ENCODE measurements at places on chromosomes 6 and 20. TPM values are rescaled to one million over a fixed set of nuclear protein-coding genes. Genes with fewer than 3 reads are reported as not detected.

DNA sequence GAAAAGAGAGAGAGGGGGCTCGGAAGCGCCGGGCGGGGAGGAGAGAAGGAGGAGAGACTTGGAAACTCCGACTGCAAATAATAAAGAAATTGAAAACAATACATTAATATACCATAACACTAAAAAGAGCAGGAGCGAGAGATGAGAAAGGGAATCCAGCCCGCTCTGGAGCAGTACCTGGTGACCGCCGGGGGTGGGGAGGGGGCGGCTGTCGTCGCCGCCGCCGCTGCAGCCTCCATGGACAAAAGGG is 338 bp downstream of the E2F3 start:
- DNase-seq = no peak
- H3K27ac ChIP-seq = peak overlapping the region; percentile 98
- no peaks in the 10 kb centered on the region for H3K27me3 ChIP-seq

- no peaks in the 10 kb centered on the region for H3K36me3 ChIP-seq
- H3K27me3 ChIP-seq = no peaks in the 10 kb centered on the region
- no peak for DNase-seq
- H3K27ac ChIP-seq = no peak overlapping the region
- no peak overlapping the region for H3K4me3 ChIP-seq
- no peaks in the 10 kb centered on the region for H3K4me1 ChIP-seq
These were observed 178.3 kb upstream of the LAMA2 start for GRCh38 chr6:128704601-128705000.

- no peaks in the 10 kb centered on the region for H3K36me3 ChIP-seq
- H3K27ac ChIP-seq = no peak overlapping the region
- no peak for DNase-seq
- peaks cover 3% of the 10 kb centered on the region for H3K27me3 ChIP-seq
- peaks cover 2% of the 10 kb centered on the region for H3K4me1 ChIP-seq
These were observed 263.9 kb downstream of the DLL1 start for GRCh38 chr6:170026751-170027646.

DNA sequence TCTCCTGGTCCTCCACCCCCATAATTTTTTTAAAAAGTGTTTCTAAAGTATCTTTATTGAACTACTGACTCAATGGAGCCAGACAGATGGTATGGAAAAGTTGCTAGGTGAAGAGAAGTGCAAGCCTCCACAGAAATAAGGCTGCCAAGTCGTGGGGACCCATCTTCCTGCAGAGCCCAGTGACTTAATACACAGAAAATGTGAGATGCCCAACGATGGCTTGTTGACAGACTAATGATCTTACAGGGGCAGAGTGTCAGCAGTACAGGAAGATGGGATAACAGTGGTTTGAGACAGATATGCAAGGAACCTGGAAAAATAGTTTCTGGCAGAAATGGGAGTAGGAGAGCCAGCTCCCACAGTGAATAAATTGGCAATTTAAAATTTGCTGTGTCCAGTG is 43.3 kb downstream of the FYN start:
- H3K27me3 ChIP-seq = no peaks in the 10 kb centered on the region

DNA sequence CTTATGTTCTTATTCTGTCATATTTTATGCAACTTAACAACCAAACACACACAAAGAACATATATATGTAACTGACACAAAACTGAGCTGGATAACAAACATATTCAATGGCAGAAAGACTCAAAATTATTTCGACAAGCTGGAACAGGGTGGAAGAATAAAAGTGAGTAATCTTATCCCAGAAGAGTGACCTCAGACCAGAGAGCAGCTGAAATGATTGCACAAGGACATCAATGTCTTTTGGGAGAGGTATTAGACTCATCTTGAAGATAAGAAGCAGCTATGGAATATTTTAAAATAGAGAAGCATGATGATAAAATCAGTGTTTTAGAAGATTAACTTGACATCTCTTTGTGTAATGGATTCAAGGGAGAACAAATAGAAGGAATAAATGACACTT is 191.6 kb upstream of the PRDM1 start:
- H3K4me3 ChIP-seq = no peak overlapping the region
- H3K27ac ChIP-seq = no peak overlapping the region
- H3K27me3 ChIP-seq = peaks cover 29% of the 10 kb centered on the region
- H3K4me1 ChIP-seq = peaks cover 4% of the 10 kb centered on the region

DNA sequence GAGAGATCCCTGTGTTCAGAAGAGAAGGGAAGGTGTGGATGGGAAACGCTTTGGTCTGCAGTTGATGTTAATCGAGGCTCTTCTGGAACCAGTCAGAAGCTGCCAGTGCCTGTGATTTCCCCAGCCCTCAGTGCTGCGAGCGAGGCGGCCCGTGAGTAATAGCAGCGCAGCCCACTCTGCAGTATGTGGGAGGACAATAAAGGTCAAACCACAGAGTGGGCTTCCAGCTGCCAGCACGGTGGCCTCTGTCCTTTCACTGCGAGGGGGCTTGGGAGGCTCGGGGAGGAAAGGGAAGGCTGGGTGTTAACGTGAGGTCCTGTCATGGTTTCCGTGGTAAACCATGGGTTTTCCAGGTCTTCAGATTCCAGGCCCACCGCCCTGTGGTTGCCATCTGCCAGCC is 32.3 kb upstream of the TAGAP start:
- peaks cover 6% of the 10 kb centered on the region for H3K36me3 ChIP-seq
- H3K27me3 ChIP-seq = no peaks in the 10 kb centered on the region
- H3K4me3 ChIP-seq = peak overlapping the region; percentile 56
- peak overlapping the region; percentile 80 for H3K27ac ChIP-seq
- H3K4me1 ChIP-seq = peaks cover 53% of the 10 kb centered on the region

- peaks cover 50% of the 10 kb centered on the region for H3K4me1 ChIP-seq
- no peaks in the 10 kb centered on the region for H3K36me3 ChIP-seq
- no peak overlapping the region for H3K27ac ChIP-seq
- peak; percentile 60 for DNase-seq
- peaks cover 71% of the 10 kb centered on the region for H3K27me3 ChIP-seq
- H3K4me3 ChIP-seq = peak overlapping the region; percentile 35
These were observed 2.0 kb downstream of the MMP9 start for GRCh38 chr20:46010491-46011391.

DNA sequence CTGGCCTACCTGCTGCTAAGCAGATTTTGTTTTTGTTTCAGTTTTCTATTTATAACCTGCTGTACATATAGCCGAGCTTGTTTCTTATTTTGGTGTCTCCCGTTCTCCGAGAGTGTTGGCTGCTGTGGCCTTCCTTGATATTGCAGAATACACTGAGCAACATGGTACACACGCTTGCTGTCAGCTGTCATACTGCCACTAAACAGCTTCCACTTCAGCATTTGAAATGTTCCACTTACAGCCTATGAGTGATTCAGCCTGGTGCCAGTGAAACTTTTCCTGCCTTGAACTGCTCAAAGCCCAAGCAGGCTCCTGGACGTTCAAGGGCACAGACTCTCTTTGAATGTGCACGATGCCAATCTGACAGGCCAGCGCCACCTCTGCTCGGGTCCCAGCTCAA is 87.1 kb downstream of the PSMG4 start:
- H3K4me3 ChIP-seq = no peak overlapping the region
- H3K27ac ChIP-seq = no peak overlapping the region
- H3K27me3 ChIP-seq = peaks cover 5% of the 10 kb centered on the region
- H3K36me3 ChIP-seq = no peaks in the 10 kb centered on the region
- DNase-seq = no peak
- H3K4me1 ChIP-seq = peaks cover 5% of the 10 kb centered on the region

- peak overlapping the region; percentile 8 for H3K27ac ChIP-seq
- peaks cover 34% of the 10 kb centered on the region for H3K27me3 ChIP-seq
- H3K36me3 ChIP-seq = no peaks in the 10 kb centered on the region
These were observed 59.7 kb upstream of the PTPN1 start for GRCh38 chr20:50450493-50450826.

- H3K4me3 ChIP-seq = no peak overlapping the region
- no peaks in the 10 kb centered on the region for H3K27me3 ChIP-seq
- DNase-seq = no peak
- no peaks in the 10 kb centered on the region for H3K4me1 ChIP-seq
- no peak overlapping the region for H3K27ac ChIP-seq
These were observed 281.0 kb downstream of the SAMD5 start for GRCh38 chr6:147789430-147789947.

DNA sequence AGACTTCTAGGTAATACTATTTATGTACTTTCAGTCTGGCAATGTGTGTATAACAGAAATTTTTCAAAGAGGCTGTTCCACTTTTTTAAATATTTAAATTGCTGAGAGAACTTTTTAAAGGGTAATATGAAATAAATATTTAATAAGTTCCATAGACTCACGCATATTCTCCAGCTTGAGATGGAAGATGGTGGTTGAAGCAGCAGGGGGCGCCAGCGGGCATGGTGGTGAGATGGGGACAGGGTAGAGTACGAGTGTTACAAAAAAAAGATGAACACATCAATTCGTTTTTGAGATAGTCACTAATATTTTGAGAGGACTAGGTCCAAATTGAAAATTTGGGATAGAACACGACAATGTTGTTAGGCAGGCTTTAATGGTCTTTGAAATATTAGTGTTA is 68.4 kb downstream of the RSPO3 start:
- no peak overlapping the region for H3K4me3 ChIP-seq
- peaks cover 2% of the 10 kb centered on the region for H3K4me1 ChIP-seq
- H3K27ac ChIP-seq = no peak overlapping the region

DNA sequence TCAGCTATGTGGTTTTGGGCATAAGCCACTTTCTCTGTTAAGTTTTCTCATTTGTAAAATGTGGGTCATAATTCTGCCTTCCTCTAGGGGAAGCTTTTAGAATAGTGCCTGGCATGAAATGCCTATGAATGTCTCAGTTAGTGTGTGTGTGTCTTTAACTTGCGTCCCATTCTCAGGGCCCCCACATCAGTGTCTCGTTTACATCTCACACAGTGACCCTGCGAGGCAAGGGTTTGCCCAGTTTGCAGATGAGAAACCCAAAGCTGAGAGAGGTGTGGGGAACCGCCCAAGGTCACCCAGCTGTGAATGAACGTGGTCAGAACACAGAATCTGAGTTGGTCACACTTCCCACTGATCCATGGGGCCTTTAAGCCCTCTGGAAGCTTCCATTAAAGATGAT is 14.1 kb downstream of the DYNLRB1 start:
- DNase-seq = peak; percentile 6
- peaks cover 1% of the 10 kb centered on the region for H3K4me1 ChIP-seq
- H3K4me3 ChIP-seq = no peak overlapping the region
- peaks cover 11% of the 10 kb centered on the region for H3K36me3 ChIP-seq

- no peak overlapping the region for H3K4me3 ChIP-seq
- no peak for DNase-seq
- H3K4me1 ChIP-seq = no peaks in the 10 kb centered on the region
- H3K27me3 ChIP-seq = peaks cover 20% of the 10 kb centered on the region
- H3K27ac ChIP-seq = no peak overlapping the region
These were observed 116.4 kb downstream of the KIF6 start for GRCh38 chr6:39608652-39609345.

- peaks cover 3% of the 10 kb centered on the region for H3K4me1 ChIP-seq
- peaks cover 34% of the 10 kb centered on the region for H3K36me3 ChIP-seq
- H3K4me3 ChIP-seq = no peak overlapping the region
- H3K27ac ChIP-seq = no peak overlapping the region
- no peak for DNase-seq
These were observed 162.7 kb downstream of the MTHFD1L start for GRCh38 chr6:151027936-151028838.

- H3K27me3 ChIP-seq = no peaks in the 10 kb centered on the region
- peaks cover 20% of the 10 kb centered on the region for H3K4me1 ChIP-seq
- peaks cover 16% of the 10 kb centered on the region for H3K36me3 ChIP-seq
- DNase-seq = no peak
These were observed 16.4 kb downstream of the PIGT start for GRCh38 chr20:45432294-45432693.

GRCh38 chr6:169991031-169991390 is 239.6 kb downstream of the ERMARD start:
- no peak overlapping the region for H3K4me3 ChIP-seq
- no peak overlapping the region for H3K27ac ChIP-seq
- peaks cover 23% of the 10 kb centered on the region for H3K4me1 ChIP-seq
- H3K36me3 ChIP-seq = no peaks in the 10 kb centered on the region

DNA sequence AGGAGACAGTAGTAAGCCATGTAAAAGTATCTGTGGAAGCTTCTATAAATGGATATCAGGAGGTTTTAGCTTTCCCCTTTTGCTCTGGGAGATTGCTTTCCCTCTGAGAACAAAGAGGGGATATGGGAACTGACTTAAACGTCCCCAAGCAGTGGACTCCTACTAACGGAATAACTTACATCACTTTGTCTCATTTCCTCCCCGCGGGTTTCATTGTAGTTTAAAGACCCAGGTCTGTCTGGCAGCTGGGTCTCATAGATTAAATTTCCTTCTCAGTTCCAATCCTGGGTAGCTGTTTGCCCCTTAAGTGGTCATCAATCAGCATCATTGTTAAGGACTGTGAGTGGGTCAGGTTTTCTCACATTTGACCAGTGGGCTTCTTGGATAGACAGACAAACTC is 68.7 kb downstream of the PLAGL1 start:
- peaks cover under 1% of the 10 kb centered on the region for H3K36me3 ChIP-seq
- H3K27me3 ChIP-seq = peaks cover 6% of the 10 kb centered on the region
- H3K4me1 ChIP-seq = peaks cover 12% of the 10 kb centered on the region
- no peak for DNase-seq
- no peak overlapping the region for H3K27ac ChIP-seq

GRCh38 chr20:38184101-38184500 is 19.0 kb upstream of the TGM2 start:
- H3K27me3 ChIP-seq = peaks cover 38% of the 10 kb centered on the region
- H3K4me3 ChIP-seq = no peak overlapping the region
- DNase-seq = no peak
- H3K27ac ChIP-seq = no peak overlapping the region
- H3K36me3 ChIP-seq = no peaks in the 10 kb centered on the region

GRCh38 chr6:13428583-13429405 is 58.6 kb downstream of the GFOD1 start:
- H3K36me3 ChIP-seq = peaks cover 2% of the 10 kb centered on the region
- H3K27me3 ChIP-seq = no peaks in the 10 kb centered on the region
- peaks cover 63% of the 10 kb centered on the region for H3K4me1 ChIP-seq
- no peak for DNase-seq
- H3K27ac ChIP-seq = peak overlapping the region; percentile 92

GRCh38 chr20:48390981-48391380 is 436.8 kb downstream of the PREX1 start:
- no peaks in the 10 kb centered on the region for H3K4me1 ChIP-seq
- DNase-seq = no peak
- H3K27me3 ChIP-seq = peaks cover 16% of the 10 kb centered on the region
- no peak overlapping the region for H3K27ac ChIP-seq
- no peak overlapping the region for H3K4me3 ChIP-seq

DNA sequence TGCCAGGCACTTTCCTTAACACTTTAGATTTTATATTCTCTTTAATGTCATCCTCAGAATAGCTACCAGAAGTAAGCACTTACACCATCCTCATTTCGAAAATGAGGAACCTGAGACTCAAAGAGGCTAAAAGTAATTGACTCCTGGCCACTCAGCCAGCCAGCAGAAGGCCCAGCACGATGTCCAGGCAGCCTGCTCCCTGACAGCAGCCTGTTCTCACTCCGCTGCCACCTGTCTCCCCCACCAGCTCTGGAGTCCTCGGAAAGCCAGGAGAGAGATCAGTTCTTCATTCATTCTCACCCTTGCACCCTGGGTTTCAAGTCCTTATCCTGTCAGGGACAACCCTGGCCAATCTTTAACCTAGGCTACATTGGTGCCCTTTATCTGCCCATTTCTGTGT is 174.0 kb downstream of the SASH1 start:
- DNase-seq = no peak
- H3K27me3 ChIP-seq = peaks cover 11% of the 10 kb centered on the region
- H3K4me3 ChIP-seq = no peak overlapping the region
- H3K27ac ChIP-seq = no peak overlapping the region
- no peaks in the 10 kb centered on the region for H3K4me1 ChIP-seq
- no peaks in the 10 kb centered on the region for H3K36me3 ChIP-seq

Gene SLC22A1
- 1.8 TPM for total RNA-seq

Gene FAM83C
- not detected for total RNA-seq

Gene METTL24
- 0.55 TPM for total RNA-seq

Gene RSPH4A
- total RNA-seq = 0.22 TPM

Gene SLC22A3
- not detected for total RNA-seq

Gene TNF
- 18.6 TPM for total RNA-seq

Gene CRISP3
- total RNA-seq = not detected

Gene CLVS2
- not detected for total RNA-seq

Gene VSTM2L
- total RNA-seq = not detected

Gene DEFB113
- total RNA-seq = not detected

Measured in activated naive CD8-positive, alpha-beta T cell treated with anti-CD3 and anti-CD28 coated beads, Interleukin-2, amount 10 ng/mL, durations not matched to agents 7 days and 5 days (primary cell).